ENCODE measurements at places on chromosomes 1 and 21.
A peak's percentile ranks its signal among the peaks of the same experiment; 100 is the strongest.

DNA sequence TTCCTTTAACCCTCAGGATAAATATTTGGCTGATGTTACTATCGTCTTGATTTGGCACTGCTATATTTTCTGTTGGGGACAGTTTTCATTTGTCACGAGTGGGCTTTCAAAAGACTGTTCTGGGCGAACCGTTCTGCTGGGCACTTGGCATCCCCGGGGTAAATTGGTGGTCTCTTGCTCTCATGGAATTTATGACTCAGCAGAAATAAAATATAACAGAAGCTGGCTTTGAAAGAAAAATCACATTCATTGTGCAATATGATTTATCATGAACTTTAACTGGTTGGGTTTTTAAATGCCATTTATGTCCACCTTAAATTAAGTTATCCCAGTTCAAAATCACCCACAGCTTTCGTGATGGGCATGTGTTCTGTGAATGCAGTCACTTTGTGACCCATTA is 147.3 kb downstream of the KAZN start:
- no peak for DNase-seq

DNA sequence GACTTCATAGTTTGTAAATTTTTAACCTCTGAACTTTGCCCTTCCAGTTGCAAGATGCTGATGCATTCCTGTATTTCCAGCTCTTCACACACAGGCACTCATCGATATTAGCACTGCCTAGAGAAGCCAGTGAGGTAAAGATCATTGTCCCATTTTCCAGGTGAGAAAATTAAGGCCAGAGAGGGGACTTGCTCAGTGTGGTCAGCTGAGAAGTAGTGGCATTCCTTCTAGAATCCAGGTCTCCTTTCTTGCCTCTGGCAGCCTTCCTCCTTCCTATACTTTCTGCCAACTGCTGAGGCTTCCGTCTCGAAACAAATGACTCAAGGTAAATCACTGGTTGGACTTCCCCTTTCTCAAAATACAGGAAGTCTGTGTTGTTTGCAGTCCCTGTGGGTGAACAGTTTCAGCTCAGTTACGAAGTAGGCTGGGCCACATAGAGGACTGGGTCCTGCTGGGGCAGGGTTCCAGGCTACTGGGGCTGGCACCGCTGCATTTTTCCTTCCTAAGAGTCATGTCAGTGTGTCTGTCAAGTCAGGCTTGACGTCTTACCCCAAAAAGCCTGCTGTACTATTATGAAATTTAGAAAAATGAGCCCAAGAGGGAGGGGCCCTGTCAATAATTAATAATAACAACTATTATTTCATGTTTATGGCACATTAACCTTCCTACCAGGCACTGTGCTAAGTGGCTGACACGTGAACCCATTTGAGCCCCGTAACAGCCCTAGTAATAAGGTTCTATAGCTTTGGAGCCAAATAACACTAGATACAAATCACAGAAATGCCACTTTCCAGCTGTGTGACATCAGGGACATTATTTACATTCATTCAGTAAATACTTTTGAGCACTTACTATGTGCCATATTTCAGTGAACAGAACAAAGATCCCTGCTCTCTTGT is 16.6 kb upstream of the RNF19B start:
- DNase-seq = peak; percentile 85

GRCh38 chr1:18681423-18681835 is 50.8 kb downstream of the PAX7 start:
- DNase-seq = peak; percentile 11

DNA sequence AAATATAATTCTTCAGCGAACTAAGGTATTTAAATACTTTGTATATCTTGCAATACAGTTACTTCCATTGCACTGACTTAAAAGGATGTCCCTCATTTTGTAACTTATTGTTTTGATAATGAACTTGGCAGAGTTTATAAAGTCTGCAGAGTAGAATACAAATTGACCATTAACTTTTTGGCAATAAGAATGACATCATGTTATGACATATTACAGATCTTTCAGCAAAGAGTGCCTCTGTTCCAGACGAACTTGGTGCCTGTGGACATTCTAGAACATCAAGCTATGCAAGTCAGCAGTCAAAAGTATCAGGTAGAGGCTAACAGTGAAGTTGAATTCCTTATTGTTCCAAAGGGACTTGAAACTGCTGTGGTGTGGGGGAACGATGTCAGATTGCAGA is 32.9 kb downstream of the HENMT1 start:
- no peak for DNase-seq

DNA sequence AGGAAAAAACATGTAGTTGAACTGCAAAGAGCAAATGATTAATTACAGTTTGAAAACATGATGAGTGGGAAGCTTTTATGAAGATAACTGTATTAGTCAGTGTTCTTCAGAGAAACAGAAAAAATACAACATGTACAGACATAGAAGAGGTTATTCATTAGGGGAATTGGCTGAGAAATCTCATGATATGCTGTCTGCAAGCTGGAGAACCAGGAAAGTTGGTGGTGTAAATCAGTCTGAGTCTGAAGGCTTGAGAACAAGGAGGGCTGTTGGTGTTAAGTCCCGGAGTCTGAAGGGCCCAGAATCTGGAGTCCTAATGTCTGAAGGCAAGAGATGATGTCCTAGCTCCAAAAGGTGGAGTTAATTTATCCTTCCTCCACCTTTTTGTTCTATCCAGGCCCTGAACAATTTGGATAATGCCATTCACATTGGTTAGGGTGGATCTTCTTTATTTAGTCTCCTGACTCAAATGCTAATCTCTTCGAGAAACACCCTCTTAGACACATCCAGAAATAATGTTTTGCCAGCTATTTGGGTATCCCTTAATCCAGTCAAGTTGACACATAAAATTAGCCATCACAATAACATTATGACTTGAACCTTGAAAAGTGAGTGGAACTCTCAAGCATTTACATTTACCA is 672.9 kb upstream of the PTBP2 start:
- DNase-seq = no peak

Data from pons (tissue), 1 donor.